Cardiac ventricle fibroblast (primary cell): ENCODE measurements at places on chromosomes 4 and X. TPM values are rescaled to one million over a fixed set of nuclear protein-coding genes. Genes with fewer than 3 reads are reported as not detected.

The TBC1D9 gene
- total RNA-seq: 18.9 and 20.4 TPM in 2 replicates

The DGKK gene
- total RNA-seq: not detected in 2 replicates

The XAGE2 gene
- not detected in 2 replicates for total RNA-seq

The AMTN gene
- not detected in 2 replicates for total RNA-seq

The CXCL1 gene
- total RNA-seq: 54.5 and 69.2 TPM in 2 replicates
